Left ventricle myocardium inferior (tissue), 1 donor: ENCODE measurements at places on chromosomes 7 and 10. TPM values are rescaled to one million over a fixed set of nuclear protein-coding genes. Genes with fewer than 3 reads are reported as not detected.

DNA sequence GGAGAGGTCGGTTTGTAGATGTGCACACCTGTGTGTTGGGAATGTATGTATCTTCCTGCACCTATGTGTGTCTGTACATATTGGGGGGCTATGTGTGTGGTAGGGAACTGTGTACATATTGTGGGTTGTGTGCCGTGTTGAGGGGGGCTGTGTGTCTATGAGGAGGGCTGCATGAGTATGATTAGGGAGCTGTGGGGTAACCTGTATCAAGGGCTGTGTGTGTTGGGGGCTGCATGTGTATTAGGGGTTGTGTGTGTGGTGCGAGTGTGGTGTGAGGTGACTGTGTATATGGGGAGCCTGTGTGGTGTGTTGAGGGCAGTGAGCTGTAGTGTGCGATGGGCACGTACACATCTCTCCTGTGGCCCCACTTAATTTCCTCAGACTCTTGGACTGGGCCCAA, 22.2 kb upstream of the PAX2 start:
- no peak for DNase-seq

GRCh38 chr7:55265836-55266642, 99.1 kb upstream of the LANCL2 start:
- DNase-seq, result no peak

- no peak for DNase-seq
Observed at GRCh38 chr7:31079824-31080511, 27.9 kb downstream of the ADCYAP1R1 start.

NPC1L1 gene
- 0.19 TPM for total RNA-seq

C10orf105 gene
- 0.05 TPM for total RNA-seq

DNA sequence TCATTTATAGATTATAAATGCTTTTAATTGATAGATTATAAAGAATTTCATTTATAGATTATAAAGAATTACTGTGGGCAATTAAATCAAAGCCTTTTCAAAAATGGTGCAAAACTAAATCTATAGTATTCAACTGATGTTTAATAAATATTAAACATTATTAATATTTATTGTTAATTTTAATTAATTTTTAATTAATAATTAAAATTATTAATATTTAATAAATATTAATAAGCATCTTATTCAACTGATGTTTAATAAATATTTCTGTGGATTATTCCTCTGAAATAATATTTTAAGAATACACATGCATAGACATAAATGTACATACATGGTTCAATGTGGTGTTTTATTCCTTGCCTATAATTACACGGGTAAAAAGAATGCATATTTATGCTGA, 346.8 kb downstream of the PCDH15 start:
- no peak for DNase-seq

- no peak for DNase-seq
Observed at GRCh38 chr10:130378556-130379400, 242.6 kb downstream of the GLRX3 start.

CLCN1 gene
- not detected for total RNA-seq

C10orf62 gene
- total RNA-seq, result 1.5 TPM

DNA sequence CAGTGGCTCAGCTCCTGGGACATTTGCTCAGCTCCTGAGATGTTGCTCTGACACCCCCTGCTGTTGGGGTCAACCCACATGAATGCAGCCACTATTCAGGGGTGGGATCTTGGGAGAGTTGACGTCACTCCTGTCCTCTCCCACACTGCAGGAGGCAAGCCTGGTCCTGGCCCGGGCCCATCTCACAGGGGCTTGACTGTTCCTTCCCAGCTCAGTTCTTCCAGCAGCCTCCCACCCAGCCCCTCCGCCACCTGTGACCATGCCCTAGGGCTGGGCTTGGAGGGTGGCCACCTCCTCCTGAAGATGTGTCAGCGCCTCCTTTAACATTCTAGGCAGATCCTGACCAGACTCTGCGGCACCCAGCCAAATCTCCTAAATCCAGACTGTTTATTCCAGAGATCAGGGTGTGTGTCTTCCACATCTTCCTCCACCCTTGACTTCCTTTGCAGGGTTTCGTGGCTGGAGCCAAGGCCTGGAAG, 19.1 kb upstream of the OPALIN start:
- DNase-seq, result peak; percentile 69

DNA sequence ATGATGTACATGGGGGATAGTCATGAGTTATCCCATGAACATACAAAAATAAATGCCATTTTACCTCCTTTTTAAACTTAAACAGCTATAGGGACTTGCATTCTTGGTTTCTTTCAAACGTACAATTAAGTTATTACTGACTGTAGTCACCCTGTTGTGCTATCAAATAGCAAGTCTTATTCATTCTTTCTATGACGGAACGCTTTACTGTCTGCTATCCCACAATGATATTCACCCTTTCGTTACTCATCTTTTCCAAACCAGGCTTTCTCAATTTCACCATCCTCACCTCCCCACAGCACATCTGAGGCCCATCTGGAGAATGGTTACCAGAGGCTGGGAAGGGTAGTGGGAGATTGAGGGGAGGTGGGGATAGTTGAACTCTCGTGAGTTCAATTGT, 218.8 kb downstream of the PHF14 start:
- DNase-seq, result no peak

TSPAN13 gene
- total RNA-seq, result 13.7 TPM

- no peak for DNase-seq
Observed at GRCh38 chr7:23759671-23760391, 49.8 kb downstream of the STK31 start.

NRCAM gene
- 0.14 TPM for total RNA-seq

ADARB2 gene
- 0.11 TPM for total RNA-seq

DNA sequence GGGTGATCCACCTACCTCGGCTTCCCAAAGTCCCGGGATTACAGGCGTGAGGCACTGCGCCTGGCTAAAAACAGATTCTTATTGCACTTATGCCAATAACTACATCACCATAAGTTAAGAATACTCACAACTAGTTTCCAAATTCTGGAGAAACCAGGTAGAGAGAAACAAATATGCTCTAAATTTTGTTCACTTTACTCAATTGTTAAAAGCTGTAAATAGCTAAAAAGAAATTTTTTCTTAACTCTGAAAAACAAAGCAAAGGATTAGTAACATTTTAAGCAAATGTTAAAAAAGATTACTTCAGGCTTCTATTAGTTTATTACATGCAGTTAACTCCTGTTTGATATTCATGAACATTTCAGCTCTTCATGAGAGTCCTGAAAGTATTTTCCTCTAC, 28.3 kb upstream of the ZMIZ2 start:
- no peak for DNase-seq

- DNase-seq, result no peak
Observed at GRCh38 chr10:130458509-130458908, 322.3 kb downstream of the GLRX3 start.

DNA sequence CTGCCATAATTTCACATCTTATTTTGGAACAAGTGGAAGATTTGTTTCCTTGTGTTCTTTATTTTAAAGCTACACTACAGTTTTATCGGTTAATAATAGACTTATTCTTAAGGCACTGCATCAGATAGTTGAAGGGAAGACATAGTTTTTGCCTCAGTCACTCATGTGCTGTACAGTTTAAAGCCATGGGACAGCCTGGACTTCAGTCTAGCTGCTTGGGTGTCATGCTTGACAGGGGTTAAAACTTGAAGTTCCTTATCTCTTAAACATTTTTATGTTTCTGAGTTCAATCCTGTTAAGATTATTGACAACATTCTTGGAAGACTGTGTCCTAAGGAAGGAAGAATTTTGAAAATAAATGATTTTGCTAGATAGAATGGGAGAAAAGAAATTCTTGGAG, 49.7 kb downstream of the PPP1R9A start:
- no peak for DNase-seq

DEPP1 gene
- total RNA-seq, result 27.5 TPM
